ENCODE measurements at places on chromosomes 7 and 10.

DNA sequence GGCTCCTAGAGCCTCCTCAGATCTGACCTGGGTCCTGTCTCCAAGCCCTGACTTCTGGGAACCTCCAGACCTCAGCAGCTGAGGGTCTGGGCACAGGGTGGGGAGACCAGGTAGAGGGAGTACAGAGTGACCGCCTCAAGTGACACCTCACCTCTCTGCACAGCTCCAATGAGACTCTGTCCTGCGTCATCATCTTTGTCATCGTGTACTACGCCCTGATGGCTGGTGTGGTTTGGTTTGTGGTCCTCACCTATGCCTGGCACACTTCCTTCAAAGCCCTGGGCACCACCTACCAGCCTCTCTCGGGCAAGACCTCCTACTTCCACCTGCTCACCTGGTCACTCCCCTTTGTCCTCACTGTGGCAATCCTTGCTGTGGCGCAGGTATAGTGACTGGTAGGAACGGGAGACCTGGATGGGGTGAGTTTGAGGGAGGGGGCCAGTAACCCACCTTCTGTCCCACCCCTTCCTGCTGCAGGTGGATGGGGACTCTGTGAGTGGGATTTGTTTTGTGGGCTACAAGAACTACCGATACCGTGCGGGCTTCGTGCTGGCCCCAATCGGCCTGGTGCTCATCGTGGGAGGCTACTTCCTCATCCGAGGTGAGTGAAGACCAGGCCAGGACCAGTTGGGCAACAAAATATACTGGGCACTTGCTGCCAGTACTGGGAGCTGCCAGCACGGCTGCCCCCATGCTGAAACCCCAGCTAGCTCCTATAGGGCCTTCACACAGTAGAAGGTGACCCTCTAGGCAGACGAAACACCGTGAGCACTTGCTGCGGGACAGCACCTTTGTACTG, 17.8 kb downstream of the SMO start:
- DNase-seq: no peak

GRCh38 chr7:123774496-123774895, 25.7 kb upstream of the WASL start:
- DNase-seq: no peak

- DNase-seq: no peak
Observed at GRCh38 chr10:52772623-52773022, at the start of gene MBL2. Gene MBL2 (minus strand): TSS chr10:52772784. CDS start chr10:52771635, 1,149 bp downstream.

DNA sequence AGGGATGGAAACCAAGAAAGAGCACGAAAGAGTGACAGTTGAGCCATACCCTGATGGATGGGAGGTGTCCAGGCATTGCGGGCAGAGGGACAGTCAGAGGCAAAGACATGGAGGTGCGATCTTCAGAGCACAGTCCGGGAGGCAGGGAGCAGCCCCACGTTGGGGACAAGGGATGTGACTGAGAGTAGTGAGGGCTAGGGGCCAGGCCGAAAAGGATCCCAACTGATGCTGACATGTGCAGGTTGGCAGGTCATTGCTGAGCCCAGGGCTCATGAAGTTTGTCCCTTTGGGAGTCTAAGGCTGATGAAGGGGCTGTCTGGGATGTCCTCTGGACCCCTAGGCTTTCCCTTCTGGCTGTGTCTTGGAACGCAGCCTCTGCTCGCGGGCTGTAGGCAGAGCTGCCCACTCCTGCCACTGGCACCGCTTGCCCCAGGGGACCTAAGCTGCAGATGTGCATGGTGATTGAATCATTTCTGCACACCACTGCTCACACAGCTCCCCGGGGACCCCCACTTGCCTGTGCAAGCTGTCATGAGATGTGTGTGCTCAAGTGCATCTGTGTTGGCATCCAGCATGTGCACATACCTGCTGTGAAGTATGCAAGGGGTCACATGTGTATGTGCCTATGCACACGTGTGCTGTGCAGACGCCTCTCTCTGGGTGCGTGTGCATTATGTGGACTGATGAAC, 125.1 kb downstream of the ZMIZ1 start:
- no peak for DNase-seq

DNA sequence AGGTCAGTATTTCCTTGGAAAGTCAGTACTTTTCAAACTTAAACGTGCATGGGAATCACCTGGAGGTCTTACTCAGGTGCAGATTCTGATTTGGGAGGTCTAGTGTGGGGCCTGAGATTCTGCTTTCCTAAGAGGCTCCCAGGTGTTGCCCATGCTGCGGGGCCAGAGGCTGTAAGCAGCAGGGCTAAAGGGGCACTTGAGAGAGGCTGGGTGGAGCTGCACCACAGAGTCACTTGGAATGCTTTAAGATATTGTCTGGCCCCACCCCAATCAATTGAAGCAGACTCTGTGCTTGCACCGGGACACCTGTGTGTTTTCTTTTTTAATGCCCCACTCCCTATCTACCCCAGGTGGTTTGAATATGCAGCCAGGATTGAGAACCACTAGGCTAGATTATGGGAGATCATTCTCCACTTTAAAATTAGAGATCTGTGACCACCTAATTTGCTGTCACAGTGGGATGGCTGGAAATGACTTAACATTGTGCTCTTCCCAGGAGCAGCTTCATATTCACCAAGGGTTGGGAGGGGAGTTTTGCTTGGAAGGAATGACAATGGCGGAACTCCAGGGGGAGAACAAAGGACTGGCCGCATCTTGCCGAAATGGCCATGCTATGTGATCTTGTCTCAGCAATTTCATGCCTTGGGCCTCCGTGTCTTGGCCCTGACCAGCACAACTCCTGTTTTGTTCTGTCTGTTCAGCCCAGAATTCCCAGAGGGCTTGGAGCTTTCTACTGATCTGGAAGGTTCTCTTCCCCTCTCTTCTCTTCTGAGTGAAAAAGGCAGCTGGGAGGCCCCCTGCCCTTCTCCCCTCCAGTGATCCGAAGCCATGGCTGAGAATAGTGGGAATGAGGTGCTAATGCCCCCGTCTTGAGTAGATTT, 80.2 kb downstream of the FAM241B start:
- no peak for DNase-seq

- DNase-seq: no peak
Observed at GRCh38 chr10:80081801-80082750, 3.6 kb downstream of the TMEM254 start.

GRCh38 chr7:101841328-101841727, 23.9 kb downstream of the CUX1 start:
- DNase-seq: no peak

DNA sequence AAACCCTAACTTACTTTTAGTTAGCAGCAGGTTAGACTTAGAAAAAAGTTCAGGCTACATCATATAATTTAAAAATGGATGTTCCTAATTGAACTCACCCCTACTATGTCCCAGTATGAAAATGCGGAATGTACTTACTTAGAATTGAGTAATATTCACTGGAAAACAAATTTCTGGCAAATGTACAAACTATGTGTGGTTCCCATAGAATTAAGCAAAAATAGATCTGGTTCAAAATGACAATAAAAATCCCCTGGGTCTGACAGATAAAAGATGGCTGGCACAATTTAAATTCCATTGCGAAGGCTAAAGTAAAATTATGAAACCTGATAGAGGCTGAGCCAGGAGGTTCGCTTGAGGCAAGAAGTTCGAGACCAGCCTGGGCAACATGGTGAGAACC, 42.4 kb upstream of the PRKAR2B start:
- no peak for DNase-seq

GRCh38 chr10:7478727-7479457, 68.1 kb upstream of the SFMBT2 start:
- no peak for DNase-seq

DNA sequence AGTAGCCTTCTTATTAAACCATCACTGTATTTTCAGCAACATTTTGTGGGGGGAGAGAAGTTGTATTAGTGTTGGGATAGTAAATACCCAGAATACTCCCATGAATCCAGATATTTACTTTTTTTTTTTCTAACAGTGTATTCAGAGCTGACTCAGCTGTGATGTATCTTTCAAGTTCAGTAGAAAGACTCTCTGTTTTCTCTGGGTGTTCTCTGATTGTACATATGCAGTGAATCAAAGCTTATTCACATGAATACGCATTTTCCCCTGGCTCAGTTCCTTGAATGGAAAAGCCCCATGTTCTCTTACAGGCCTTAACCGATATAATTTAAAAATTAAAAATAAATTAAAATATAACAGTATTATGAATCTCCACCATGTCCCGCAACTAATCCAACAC, 1.3 kb downstream of the TFPI2 start:
- no peak for DNase-seq

GRCh38 chr10:111109501-111110242, 32.8 kb downstream of the ADRA2A start:
- DNase-seq: no peak

DNA sequence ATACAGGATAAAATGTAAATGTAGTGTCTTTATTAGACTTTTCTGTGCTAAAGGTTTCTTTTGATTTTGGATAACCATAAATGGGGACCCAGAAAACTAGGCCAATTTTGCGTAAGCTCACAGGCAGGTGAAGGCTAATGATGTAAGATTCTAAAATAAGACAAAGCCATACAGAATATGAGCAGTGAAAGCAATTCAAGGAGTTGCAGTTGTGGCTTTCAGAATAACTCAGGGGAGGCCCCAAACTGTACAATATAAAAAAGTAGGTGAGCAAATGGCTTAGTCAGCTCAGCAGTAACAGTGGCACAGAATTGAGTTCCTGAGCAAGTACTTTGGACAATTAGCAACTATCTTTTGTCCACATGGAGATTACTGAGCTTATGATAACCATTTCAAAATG, 81.7 kb upstream of the NRP1 start:
- DNase-seq: no peak

GRCh38 chr10:14707481-14707880, 67.2 kb downstream of the FAM107B start:
- DNase-seq: no peak

DNA sequence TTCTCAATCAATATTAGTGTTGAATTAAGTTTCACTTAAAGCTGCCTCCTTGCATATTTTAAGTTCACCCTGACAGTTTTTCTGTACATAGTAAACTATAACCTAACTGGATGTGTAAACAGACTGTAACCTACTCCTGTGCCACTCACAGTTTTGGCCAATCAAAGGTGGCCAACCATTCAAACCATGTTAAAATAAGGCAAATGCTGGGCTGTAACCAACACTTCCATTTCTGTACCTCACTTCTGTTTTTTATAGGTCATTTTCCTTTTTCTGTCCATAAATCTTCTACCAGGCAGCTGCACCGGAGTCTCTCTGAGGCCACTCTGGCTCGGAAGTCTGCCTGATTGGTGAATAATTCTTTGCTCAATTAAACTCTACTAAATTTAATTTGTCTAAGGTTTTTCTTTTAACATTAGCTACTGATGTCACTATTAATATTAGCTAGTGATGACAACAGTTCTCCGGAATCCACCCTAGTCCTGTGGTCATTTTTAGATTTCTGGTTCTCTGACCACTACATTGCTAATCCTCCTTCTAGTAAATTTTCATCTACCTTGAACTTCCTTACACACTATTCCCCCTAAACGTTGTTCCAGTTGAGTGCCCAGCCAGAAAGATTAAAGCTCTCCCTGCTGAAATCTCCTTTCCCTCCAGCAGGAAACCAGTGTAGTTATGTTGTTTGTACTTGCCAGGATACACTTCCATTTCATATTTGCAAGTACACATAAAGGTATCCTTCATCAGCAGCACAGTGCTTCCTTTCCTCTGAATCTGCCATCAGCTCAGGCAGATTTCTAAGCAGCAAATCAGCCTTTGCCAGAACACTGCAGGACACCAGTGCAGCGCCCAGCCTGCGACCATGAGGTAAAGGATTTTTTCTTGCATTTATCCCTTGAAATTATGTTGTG, 18.6 kb upstream of the IFIT2 start:
- DNase-seq: no peak

GRCh38 chr10:97882142-97883091, 32.8 kb downstream of the GOLGA7B start:
- no peak for DNase-seq

DNA sequence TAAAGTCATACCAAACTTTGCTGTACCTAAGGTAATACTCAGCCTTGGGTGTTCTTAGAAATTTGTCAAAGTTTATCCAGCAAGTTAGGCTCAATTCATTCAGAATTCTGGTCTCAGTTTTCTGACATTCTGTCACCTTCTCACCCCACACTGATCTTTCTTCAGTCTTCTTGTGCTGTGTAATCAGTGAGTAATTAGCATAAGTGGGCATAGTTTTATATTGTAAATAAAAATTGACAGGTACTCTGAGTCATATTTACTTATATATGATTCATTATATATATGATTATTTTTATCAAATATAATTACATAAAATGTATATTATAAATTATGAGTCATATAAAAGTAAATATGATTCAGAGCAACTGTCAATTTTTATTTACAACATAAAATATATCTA, 170.9 kb upstream of the MAGI2 start:
- no peak for DNase-seq

GRCh38 chr7:32318300-32319011, 171.7 kb downstream of the LSM5 start:
- DNase-seq: no peak

DNA sequence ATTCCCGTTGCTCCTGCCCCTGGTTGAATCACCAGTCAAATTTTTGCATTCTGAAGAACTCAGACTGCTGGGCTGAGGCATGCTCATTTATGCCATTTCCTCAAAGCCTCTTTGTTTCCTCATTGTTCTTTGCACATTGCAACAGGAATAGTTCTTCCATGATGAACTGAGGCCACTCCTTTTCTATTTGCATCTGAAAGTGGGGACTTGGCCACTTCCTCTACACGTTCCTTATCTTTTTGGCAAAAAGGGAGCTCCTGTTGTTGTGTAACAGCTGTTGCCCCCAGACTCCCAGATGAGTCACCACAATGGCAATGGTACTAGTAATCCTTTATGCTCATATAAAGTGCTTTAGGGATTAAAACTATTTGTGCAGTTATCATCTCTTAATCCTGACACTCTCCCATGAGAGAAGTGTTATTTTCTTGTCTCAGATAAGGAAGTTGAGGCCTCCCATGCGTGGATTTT, 20.1 kb upstream of the ITPRID1 start:
- DNase-seq: no peak

DNA sequence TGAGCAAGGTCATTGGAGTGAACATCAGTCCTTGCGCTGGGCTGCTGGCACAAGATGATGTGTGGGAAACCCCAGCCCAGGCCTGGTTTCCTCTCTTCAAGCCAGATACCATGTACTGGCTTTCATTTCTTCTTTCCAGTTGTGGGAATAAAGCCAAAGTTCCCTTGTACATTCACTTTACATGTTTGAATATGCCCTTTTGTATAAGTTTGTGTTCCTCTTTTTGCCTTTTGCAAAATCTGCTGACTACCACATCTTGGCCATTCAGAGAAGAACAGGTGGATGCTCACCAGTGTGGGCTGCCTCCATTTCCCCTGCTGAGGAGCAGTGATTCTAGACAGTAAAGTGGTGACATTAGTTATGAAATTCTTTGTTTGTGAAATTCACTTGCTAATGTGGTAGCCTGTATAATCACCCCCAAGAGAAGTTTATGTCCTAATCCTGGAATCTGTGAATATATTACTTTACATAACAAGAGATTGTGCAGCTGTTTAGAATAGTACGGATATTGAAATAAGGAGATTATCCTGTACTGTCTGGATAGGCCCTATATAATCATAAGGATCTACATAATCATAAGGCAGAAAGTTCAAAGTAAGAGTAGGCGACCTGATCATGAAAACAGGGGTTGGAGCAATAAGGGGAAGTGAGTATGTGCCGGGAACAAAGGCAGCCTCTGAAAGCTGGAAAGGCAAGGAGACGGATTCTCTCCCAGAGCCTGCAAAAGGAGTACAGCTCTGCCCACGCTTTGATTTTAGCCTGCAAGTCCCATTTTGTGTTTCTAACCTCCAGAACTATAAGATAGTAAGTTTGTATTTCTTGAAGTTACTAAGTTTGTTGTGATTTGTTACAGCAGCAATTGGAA, 18.8 kb upstream of the AOAH start:
- DNase-seq: no peak
